DMS53 (cell line): ENCODE measurements at places on chromosomes 1 and 21.
A peak's percentile ranks its signal among the peaks of the same experiment; 100 is the strongest.

DNA sequence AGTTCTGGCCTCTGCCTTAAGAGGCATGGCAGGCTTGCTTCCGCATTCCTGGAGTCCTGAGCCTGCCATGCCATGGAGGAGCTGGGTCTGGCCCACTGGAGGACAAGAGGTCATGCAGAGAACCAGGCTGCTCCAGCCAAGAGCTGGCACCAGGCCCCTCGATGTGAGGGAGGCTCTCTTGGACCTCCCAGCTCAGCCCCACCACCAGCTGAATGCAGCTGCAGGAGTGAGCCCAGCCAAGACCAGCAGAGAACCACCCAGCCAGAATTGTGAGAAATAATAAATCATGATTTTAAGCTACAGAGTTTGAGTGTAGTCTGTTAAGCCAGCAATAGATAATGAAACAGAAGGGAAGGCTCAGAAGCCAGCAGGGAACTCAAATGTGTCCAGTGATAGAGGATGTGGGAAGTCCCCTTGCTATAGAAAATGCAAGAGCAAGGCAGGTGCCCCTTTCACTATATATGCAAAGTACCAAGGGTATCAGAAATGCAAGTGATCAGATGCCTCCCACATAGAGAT lies 118.4 kb downstream of the HIVEP3 start:
- DNase-seq, result no peak

- DNase-seq, result no peak
Observed at GRCh38 chr1:106223213-106223612, 833.3 kb upstream of the PRMT6 start.

GRCh38 chr1:195908121-195908520 lies 700.1 kb downstream of the KCNT2 start:
- no peak for DNase-seq

GRCh38 chr1:182718311-182718710 lies 33.9 kb upstream of the RGS8 start:
- peak; percentile 53 for DNase-seq

DNA sequence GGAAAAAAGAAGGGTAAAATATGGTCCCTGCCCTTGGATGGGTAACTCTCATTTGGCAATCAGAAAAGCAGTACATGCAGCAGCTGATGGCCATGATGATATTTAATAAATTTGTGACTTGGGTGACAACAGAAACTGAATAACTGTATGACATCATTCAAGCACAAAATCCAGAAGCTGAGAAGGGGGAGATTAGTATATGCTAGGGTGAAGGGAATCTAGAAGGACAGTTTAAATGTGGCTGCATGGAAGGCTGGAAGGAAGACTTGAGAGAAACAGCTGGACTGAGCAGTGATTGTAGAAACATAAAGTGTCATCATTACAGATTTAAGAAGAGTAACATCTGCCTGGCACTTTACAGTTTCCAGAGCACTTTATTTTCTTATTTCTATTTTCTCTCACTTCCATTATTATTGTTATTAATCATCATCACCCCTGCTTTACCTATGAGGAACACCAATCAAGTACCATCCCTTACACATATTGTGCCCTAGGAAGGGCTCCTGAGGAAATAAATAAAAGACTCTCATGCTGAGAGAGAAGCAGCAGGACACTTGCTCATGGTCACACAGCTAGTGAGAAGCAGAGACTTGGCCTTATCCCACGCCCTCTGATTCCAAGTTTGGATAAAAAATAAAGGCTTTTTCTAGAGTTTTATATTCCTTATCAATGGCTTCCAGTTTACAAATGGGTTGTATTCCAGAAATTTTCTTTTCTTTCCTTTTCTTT lies 207.2 kb downstream of the PBX1 start:
- DNase-seq, result no peak

GRCh38 chr1:155911156-155912055 lies at the start of gene RIT1:
Gene RIT1, minus strand, starts transcription at chr1:155911349. Its CDS starts 588 bp downstream, at chr1:155910761.
- DNase-seq, result peak; percentile 93

- no peak for DNase-seq
Observed at GRCh38 chr1:23039308-23039826, 20.1 kb downstream of the KDM1A start.

DNA sequence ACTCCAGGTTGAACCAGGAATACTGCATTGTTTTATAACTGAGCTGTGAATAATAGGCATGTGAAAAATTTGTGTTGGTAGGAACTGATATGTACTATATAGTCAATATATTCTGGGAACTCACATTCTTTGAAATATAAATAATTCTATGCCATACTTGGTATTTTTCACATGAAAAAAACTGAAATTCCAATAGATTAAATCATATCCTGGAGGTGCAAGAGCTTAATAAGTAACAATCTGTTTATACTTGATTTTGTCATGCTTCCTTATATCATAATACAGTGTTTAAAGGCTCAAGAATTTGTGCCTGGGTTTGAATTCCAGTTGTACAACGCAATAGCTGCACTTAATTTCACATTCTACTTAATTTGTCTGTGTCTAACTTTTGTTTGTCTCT lies 387.0 kb downstream of the USP25 start:
- DNase-seq, result no peak

DNA sequence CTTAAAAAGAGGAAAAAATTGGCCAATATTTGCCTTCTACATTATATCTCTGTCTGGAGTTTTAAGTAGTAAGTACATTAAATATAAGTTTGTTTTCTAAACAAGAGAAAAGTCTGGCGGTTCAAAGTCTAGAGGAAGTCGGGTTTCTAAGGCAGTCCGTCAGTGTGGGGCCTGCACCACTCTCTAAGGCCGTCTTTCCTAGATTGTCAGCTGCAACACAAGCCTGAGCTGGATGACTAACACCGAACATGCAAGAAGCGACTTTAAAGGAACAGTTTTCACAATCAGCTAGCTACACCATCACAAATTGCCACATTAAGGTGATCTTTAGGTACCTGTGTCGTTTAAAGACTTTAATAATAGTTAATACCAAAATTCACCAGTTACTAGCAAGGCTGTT lies 19.6 kb downstream of the CCSAP start:
- DNase-seq, result no peak

- DNase-seq, result no peak
Observed at GRCh38 chr1:186541003-186541402, 80.1 kb upstream of the PDC start.

DNA sequence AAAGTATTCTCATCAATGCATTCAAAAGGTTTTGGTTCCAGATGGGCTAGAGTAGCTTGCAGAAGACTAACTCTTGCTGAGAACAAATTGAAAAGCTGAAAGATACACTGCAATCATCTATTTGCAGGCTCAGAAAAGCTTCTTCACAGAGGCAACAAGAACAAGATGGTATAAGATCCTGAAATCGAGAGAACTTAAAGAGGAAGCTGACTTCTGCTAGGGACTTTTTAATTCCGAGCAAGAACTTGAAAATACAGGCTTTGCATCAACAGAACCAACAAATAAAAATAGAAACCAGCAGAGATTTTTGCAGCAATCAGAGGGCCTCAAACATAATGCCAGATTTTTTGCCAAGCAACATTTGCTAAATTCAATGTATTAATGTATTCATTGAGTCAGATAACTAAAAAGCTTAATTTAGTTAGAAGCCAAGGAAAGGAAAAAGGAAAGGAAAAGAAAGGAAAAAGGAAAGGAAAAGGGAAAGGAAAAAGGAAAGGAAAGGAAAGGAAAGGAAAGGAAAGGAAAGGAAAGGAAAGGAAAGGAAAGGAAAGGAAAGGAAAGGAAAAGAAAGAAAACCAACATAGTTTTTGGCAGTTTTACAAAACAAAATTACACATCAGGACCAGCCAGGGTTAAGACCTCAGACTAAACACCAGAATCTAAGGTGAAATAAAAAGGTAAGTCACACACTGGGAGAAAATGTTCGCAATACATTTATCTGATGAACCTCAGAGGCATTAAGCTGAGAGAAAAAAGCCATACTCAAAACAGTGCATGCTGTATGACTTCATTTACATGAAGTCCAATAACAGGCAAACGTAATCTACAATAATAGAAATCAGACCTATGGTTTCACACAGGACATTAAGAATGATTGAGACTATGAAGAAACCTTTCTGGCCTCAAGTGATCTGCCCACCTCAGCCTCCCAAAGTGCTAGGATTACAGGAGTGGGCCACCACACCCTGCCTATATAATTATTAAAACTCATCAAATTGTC lies 42.6 kb downstream of the FAF1 start:
- DNase-seq, result no peak

GRCh38 chr1:11772458-11772857 lies 10.5 kb downstream of the C1orf167 start:
- DNase-seq, result no peak

GRCh38 chr1:18154430-18155194 lies 47.0 kb downstream of the IGSF21 start:
- DNase-seq, result peak; percentile 12

DNA sequence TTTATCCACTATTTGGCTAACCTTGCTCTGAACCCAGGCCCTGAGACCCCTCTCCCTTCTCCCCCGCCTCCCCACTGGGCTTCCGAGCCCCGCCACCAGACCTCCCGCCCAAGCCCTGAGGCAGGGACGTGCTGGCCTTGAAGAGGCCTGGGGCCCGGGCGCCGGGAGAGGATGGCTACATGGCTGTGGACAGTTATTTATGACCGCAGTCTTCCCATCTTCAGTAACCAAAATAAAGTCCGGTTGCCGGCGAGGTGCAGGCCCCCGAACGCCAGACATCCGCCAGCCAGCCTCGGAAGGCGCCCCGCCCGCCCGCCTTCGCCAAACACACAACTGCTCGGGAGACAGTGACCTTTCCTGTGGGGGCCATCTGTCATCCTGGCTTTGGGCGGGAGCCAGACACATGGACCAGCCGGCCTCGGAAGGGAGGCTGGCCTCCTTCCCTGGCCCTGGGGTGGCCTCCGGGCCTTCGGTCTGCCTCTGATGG lies 69.0 kb downstream of the DHRS3 start:
- DNase-seq, result peak; percentile 56

DNA sequence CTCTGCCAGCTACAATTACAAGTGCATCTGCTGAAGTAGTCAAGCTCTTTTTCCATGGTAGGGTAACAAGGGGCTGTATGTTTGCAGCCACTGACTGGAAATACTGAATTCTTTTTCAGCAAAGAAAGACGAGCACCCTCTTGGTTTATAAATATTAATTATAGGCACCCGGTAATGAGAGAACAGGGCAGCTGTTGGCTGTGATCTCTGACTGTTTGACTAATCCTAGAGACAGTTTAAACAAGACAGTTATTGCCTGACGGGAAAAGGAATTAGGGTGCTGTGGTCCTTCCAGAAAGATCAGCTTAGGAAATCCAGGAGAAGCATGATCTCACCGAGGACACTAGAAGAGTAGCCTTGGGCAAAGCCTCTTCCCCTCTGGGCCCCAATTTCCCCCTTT lies 183.7 kb upstream of the ZC3H12A start:
- DNase-seq, result no peak

DNA sequence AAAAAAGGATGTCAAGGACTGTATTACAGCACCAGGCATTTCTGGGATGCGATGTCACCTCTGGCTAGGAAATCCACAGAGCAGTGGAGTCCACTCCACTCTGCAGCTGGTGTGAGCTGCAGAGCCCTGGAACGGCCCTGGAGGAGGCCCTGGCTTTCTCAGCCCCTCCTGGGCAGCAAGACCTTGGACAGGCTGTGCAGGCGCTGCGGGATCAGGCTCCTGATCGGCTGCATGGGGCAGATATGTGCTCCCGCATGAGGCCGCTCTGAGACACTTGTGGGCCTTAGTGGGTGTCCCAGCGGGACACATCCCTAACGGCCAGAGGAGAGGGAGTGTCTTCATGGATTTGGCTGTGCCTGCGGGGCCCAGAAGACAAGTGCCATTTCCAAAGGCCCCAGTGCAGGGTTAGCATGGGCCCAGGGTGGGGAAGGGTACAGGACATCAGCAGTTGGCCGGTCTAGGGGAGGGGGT lies 6.2 kb downstream of the DNMT3L start:
- DNase-seq, result no peak
